Osteocyte (in vitro differentiated cells): ENCODE measurements at places on chromosomes 5 and 9. TPM values are rescaled to one million over a fixed set of nuclear protein-coding genes. Genes with fewer than 3 reads are reported as not detected.

GRCh38 chr5:1002836-1003235 lies 5.8 kb upstream of the NKD2 start:
- peak; percentile 49 for DNase-seq

DNA sequence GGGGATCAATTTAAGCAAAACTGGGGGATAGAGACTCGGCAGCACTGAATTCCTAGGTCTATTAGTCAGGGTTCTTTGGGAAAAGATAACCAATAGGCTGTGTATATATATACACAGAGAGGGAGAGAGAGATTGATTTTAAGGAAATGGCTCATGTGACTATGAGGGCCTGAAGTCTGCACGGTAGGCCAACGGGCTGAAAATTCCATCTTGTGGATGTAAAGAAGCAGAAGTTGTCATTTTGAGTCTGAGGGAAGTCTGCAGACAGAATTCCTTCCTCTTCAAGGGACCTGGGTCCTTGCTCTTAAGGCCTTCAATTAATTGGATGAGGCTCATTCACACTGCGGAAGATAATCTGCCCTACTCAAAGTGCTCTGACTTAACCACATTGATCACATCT lies 60.1 kb upstream of the ZNF622 start:
- DNase-seq = no peak

Gene SETX
- 53.6 and 54.4 TPM in 2 replicates for total RNA-seq

Gene PCDHGA12
- 2.0 and 2.1 TPM in 2 replicates for total RNA-seq

DNA sequence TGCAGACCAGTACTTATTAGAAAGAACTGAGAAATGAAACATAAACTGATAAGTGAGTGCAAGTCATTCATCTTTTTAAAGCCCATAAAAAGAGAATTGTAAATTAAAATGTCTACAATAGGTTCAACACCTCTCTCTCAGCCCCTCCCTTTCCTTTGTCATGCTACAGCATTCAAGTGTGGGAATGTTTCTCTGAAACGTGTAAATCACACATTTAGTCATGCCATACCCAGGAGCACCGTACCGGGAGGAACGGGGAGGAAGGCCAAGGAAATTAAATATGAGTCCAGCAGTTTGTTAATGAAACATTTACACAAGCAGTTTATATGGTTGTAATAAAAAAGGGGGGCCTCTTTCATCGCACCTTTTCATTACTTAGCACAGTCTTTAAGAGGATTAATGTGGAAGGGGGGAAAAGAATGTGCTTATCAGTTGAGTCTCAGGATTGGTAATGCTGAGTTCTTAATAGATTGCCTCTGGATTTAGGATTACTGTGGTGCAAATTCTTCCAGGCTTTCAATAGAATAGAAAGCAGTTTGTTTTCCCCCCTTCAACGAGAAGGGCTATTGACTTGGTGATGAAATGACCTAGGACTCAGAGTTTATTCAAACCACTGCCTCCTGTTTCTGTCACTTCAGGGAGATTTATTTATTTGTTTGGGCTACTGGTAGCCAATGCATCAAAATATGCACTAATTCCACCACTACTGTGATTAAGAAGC lies 176.0 kb upstream of the ZNF608 start:
- no peak for DNase-seq

Gene SLC28A3
- total RNA-seq = not detected in 2 replicates

DNA sequence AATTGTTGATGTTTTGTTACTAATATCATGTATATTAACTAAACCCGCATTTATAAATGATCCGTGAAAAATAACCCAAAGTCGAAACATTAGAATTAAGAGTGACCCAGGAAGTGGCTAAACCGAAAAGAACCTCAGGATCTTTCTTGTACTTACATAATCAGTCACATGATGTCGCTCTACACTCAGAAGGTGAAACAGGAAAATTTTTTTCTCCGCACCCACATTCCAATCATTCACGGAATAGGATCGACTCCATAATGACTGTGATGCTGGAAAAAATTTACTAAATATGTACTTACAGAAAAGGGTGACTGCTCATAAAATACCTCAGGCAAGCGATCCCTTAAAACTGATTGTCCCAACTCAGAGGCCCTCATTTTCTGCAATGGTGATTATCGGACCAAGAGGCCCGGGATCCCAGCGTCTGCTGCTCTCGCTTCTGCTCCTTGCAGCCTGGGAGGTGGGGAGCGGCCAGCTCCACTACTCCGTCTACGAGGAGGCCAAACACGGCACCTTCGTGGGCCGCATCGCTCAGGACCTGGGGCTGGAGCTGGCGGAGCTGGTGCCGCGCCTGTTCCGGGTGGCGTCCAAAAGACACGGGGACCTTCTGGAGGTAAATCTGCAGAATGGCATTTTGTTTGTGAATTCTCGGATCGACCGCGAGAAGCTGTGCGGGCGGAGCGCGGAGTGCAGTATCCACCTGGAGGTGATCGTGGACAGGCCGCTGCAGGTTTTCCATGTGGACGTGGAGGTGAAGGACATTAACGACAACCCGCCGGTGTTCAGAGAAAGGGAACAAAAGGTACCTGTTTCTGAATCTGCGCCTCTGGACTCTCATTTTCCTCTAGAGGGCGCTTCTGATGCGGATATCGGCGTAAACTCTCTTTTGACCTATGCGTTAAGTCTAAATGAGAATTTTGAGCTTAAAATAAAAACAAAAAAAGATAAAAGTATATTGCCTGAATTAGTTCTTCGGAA lies at the start of gene PCDHA12:
Gene PCDHA12, plus strand, starts transcription at position 224 of the 981 bp plus-strand sequence. Its CDS starts 165 bp downstream, at position 389.
- DNase-seq = no peak

DNA sequence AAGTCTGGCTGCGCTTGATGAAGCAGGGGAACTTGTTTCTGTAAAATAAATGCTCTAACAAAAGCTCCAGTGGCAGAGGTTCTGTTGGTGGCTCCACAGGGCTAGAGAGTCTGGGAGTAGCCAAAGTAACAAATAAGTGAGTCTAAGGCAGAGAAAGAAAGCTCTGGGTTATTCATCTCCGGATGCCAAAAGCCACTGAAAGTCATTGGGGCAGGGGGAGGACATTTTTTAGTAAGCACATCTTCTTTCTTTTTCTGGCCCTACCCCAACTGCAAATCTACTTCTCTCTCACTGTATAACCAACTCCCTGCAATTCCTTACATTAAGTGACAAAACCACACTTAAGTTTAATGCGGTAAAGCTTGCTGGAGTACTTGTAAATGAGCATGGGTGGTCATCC lies 141.6 kb downstream of the INSYN2B start:
- no peak for DNase-seq

Gene STING1
- 61.6 and 73.0 TPM in 2 replicates for total RNA-seq

DNA sequence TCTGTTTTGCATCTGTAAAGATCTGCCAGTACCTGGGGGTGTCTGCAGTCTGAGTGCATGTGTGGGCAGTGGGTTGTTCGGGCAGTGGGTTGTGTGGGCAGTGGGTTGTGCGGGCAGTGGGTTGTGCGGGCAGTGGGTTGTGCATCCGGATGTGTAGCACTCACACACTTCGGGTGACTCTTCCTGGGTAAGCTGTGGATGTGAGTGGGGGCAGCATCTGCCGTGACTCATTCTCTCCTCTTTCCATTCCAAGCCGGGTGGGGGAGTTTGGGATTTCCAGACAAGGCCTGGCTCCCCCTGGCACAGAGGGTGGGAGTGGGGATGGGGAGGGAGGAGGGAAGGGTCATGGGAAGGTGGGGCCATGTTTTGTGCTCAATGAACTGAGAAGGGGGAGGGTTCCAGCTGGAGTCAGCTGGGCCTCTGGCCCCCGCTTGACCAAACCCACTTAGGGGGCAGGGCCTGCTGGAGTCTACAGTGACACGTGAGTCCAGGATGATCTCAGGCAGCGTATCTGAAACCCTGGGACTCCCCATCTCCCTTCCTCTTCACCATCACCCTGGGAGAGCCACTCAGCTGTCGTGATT lies 8.3 kb downstream of the CRB2 start:
- DNase-seq = no peak
